ENCODE measurements at places on chromosomes 2 and 18.

DNA sequence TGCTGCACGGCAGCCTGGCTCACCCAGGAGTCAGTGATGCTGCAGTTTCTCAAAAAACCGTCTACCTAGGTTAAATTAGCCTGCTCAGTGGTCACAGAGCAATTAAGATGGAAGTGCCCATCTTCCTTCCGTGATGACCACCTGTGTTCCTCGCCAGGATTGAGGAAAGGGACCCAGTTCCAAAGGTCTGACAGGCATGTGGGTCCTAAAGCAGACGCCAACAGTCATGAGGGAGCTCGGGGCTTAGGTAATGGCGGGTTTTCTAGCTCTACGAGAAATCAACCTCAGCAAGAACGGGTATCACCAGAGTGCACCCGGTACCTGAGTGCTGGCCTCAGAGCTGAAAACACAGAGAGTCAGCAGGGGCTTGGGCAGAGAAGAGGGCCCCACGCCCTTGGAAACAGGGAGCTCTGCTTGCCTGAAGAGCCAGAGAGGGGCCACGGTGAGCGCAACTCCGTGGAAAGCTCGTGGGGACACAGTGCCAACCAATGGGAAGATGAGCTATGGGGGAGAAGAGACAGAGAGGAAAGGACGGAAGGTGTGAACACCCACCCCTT lies 34.3 kb upstream of the DNMT3A start:
- no peak for DNase-seq

DNA sequence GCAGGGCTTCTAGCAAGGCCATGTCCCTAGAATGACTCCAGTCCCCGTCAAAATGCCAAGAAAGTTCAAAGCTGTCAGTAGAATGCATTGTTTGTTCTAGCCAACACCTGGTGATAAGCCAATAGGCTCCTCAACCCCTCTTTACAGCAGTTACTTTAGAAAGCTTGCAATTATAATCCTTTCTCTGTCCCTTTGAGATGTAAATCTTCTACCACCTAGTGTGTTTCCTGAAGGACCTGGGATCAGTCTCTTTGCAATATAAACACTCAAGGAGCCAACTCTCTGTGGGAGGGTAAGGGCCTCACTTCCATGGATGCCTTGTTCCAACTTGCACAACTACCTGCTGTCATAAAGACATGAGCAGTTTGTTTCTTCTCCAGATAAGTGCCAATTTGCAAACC lies 301.8 kb downstream of the NBAS start:
- DNase-seq = no peak

GRCh38 chr2:28428486-28428885 lies 35.8 kb downstream of the FOSL2 start:
- DNase-seq = no peak

- no peak for DNase-seq
Measured at GRCh38 chr2:109513749-109514588, 99.8 kb downstream of the SEPTIN10 start.

DNA sequence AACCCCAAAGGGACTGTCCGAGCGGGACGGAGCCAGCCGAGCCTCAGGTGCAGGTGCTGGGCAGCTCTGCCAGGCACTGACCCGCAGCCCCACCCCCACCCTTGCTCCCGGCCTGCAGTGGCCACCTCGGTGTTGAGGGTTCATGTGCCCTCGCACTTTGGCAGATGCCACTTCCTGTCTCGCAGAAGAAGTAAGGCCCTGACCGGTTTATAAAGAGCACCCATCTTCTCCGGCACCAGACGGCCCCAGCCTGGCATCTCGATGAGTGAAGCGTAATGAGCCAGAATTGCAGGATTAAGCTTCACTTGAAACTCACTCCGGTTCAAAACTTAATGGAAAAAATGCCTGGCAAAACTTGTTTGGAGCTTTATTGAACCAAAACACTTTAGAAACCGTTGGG lies 10.9 kb upstream of the NFATC1 start:
- no peak for DNase-seq

GRCh38 chr2:55838653-55839052 lies 84.9 kb downstream of the EFEMP1 start:
- DNase-seq = no peak

DNA sequence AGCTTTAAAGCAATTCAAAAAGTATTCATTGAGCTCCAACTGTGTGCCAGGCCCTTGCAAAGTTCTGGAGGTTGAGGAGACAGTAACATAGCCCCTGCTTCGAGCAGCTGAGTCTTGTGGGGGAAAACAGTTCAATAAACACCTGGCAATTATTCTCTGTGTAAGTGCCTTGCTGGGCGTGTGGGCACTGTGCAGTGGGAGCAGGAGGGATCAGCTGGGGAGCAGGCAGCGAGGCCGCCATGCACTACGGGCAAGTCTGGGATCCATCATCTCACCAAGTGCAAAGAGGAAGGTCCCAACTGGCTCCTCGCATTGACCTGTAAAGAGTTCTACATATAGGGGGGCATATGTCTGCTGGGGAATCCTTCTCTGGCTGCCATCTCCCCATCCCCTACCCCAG lies 342.2 kb upstream of the HS6ST1 start:
- no peak for DNase-seq

GRCh38 chr2:52115750-52116149 lies 1083.8 kb upstream of the NRXN1 start:
- no peak for DNase-seq

DNA sequence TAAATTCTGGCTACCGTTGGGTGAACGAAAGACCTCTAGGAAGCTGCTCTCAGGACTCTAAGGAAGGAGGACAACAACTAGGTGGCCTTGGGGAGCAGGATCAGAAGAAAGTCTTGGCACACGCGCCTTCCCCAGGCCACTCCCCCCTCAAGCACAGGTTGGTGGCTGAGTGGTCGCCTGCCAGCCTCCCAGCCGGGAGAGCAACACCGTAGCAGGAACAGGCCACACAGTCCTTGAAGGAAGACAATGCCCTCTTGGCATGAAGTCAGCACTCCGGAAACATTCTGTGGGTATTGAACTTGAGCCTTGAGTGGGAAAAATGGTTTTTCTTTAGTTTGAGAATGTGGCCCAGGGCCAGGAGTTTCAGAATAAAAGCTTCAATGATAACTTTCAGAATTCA lies 87.4 kb upstream of the AGAP1 start:
- no peak for DNase-seq

- no peak for DNase-seq
Measured at GRCh38 chr18:32251466-32251865, 61.6 kb downstream of the MEP1B start.

DNA sequence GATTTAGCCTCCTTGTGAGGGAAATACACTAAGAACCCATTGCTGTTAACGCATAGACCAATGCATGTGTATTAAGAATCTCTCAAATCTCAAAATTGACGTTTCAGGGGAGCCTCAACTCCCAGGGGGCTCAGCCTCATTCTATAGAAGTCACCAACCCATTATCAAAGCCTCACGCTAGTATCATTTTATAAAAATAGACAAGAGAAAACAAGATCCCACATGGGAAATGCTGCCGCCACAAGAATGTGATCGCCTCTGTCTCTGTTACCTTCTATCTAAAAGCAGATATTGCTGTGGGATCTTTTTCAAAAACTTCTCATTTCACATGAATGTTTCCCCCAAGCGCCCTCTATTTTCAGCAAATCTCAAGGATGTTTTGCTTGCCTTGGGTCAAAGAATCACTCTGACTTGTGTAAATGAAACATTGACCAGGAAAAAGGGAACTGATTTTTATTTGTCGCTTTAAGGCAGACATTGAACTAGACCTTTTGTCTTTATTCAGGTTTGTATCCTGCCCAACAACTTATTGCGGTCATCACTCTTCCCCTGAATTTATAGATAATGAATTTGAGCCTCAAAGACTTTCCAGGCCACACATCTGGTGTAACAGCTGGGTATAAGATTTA lies 679.0 kb upstream of the ID2 start:
- no peak for DNase-seq

- peak; percentile 32 for DNase-seq
Measured at GRCh38 chr2:232884549-232885263, 14.6 kb downstream of the SNORC start.

- no peak for DNase-seq
Measured at GRCh38 chr2:120546048-120546864, 189.4 kb upstream of the GLI2 start.

DNA sequence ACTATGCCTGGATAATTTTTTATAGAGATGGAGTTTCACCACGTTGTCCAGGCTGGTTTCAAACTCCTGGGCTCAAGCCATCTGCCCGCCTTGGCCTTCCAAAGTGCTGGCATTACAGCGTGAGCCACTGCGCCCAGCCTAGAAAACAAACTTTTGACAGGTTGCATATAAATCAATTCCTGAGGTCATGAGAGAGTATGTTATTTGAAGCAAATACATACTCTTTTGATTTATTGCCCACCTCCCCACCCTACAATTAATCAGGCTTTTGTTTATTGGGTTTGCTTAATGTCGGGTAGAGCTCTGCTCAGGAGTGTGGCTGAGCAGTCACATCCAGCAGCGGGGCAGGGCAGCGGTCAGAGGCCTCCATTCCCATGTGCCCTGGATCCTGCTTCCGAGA lies 37.9 kb upstream of the ASB1 start:
- DNase-seq = peak; percentile 41

GRCh38 chr2:67457699-67458098 lies 60.6 kb downstream of the ETAA1 start:
- no peak for DNase-seq

GRCh38 chr2:5520463-5520972 lies 171.7 kb upstream of the SOX11 start:
- DNase-seq = peak; percentile 88

DNA sequence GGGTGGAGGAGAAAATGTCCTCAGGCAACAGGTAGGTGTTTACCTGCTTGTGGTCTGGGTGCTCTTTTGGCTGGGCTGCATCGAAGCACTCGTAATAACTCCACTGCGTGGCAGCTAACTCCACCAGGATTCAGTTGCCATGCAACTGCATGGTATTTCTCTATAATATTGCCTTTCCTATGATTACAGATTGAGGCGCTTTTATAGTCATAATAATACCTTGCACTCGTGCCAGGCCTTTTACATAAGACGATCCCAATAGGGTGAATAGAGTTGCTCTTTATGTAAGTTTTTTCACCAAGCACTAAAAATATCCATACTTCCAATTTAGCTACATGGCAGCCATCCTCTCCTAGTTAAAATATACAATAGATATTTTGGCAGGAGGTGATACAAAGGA lies 19.7 kb upstream of the NYAP2 start:
- DNase-seq = no peak

DNA sequence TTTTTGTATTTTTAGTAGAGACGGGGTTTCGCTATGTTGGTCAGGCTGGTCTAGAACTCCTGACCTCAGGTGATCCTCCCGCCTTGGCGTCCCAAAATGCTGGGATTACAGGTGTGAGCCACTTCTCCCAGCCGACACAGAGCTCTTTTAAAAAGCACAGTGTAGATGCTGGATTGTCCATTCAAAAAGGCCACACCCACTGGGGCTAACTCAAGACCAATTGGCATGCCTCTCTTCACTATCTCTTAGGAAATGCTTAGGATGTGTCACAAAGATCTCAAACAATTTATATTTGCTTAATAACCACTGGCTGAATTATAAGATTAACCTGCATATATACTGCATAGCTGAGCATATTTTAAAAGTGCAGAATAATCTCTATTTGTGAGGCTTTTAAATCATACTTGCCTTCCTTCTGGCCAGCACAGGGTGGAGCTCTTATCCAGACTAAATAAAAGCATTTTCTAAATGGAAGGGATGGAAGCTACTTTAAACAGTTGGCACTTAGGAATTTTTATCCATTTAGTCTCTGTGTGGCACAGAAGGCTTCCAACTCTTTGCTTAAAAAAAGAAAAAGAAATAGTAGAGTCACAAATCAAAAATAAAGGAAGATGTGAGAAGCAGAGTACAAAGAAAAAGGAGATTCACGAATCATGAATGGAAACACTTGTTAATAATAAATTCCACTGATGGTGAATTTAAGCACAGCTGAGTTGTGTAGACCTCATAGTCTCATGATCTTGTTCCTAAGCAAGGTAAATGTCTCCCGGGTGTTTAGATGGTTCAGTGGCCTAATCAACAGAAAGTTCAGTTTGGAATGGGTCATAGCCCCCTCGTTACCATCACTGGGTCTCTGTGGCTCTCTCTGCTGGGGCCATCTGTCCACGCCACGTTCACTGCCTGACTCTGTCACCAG lies 22.4 kb downstream of the CRYGD start:
- DNase-seq = peak; percentile 47

- DNase-seq = no peak
Measured at GRCh38 chr2:70870790-70871189, 35.2 kb upstream of the CD207 start.

DNA sequence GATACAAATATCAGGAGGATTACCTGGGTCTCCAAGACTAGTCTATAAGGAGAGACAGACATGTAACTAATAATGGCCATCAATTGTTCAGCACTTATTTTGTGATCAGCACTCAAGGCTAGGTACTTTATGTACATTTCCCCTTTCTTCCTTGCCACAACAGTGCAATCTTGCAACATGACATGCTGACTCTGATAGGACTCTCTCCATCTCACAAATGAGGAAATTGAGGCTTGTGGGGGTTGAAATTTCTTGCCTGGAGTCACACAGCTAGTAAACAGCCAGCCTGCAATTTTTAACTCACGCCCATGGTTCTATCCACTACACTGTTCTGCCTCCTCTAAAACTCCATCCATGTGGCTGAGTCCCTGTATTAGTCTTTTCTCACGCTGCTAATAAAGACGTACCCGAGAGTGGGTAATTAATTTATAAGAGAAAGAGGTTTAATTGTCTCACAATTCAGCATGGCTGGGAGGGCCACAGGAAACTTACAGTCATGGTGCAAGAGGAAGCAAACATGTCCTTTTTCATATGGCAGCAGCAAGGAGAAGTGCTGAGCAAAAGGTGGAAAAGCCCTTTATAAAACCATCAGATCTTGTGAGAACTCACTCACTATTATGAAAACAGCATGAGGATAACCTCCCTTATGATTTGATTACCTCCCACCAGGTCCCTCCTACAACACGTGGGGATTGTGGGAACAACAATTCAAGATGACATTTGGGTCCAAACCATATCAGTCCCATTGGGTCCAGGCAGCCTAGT lies 302.4 kb downstream of the PLCL1 start:
- no peak for DNase-seq

GRCh38 chr2:3098231-3098630 lies 279.4 kb downstream of the EIPR1 start:
- DNase-seq = no peak

DNA sequence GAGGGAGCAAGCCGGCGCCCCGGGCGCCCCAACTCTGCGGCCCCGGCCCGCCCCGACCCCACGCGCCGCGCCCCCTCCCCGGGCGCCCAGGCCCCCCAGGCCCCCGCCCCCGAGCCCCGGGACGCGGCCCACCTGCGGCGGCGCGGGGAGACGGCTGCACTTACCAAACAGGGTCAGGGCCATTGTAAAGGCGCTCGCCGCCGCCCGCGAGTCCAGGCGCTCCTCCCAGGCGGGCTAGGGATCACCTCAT lies 526 bp downstream of the CHN1 start:
- peak; percentile 72 for DNase-seq

DNA sequence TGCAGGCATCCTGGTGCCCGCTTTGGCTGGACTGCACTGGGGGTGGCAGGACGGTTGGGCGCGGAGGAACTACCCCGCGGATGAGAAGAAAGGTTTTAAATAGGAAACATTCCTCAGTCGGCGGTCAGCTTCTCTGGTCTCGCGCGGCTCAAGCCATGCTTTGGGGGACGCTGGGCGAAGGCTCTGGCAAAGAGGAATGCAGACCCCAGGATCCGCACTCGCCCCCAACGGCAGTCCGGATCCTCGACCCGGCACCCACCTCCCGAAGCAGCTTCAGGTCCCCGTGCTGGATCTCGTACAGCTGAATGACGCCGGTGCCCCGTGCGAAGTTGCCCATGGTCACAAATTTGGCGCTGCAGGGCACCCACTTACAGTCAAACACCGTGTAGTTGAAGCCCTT lies 686 bp upstream of the PNO1 start:
- no peak for DNase-seq

- no peak for DNase-seq
Measured at GRCh38 chr2:201260302-201260800, at the start of gene CASP8. Gene CASP8 (plus strand): TSS chr2:201260536. CDS start chr2:201266487, 5,951 bp downstream.

GRCh38 chr2:165778653-165779451 lies 15.2 kb downstream of the GALNT3 start:
- no peak for DNase-seq

Measured in kidney (tissue), 22 donors.